ENCODE measurements at places on chromosomes 1 and 21.
A peak's percentile ranks its signal among the peaks of the same experiment; 100 is the strongest.

DNA sequence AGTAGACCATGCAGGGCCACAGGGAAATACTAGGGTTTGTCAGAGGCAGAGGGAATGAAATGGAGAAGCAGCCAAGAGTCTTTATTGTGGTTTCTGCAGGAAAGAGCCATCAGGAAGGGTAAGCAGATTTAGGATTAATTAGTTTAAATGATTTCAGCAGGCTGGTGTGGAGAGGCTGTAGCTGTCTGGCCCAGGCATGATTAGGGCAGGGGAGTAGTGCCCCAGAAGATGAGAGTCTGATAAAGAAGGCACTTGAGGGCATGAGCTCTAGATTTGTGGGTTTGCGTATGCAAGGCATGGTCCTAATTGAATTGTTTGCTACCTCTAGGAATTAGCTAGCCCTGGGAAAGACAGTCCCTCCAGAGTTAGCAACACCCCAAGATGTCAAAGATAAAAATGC, 484.6 kb upstream of the PLXNA2 start:
- DNase-seq: no peak

DNA sequence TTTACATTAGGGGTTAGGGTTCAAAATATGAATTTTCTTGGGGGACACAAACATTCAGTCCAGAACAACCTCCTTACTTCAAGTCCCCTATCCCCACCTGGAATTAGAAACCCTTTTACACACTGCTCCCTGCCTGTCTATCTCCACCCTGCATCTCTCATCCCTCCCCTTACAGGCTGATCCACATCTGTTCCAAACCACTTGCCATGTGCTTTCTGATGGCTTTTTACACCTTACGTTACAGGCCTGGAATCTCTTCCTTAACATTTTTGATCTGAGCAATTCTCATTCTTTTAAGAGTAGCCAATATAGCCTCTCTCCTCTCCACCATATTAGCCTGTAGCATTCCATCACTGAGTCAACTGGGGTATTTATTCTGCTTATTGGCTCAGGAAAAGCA, 122.0 kb downstream of the PTBP2 start:
- DNase-seq: no peak

DNA sequence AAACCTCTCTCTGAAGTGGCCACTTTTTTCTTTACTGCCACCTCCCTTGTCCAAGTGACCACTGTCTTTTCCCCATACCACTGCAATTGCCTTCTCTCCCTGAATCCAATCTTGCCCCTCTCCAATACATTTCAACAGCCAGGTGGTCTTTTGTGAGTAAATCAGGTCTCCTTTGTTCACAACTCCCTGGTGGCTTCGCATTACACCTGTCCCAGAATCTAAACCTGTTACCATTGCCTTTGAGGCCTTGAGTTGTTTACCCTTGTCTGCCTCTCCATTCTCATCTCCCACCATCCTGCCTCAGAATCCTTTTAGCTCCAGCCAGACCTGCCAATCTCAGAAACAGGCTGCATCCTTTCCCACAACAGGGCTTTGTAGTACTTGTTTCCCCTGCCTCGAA, 21.8 kb upstream of the DYNLT5 start:
- DNase-seq: no peak

DNA sequence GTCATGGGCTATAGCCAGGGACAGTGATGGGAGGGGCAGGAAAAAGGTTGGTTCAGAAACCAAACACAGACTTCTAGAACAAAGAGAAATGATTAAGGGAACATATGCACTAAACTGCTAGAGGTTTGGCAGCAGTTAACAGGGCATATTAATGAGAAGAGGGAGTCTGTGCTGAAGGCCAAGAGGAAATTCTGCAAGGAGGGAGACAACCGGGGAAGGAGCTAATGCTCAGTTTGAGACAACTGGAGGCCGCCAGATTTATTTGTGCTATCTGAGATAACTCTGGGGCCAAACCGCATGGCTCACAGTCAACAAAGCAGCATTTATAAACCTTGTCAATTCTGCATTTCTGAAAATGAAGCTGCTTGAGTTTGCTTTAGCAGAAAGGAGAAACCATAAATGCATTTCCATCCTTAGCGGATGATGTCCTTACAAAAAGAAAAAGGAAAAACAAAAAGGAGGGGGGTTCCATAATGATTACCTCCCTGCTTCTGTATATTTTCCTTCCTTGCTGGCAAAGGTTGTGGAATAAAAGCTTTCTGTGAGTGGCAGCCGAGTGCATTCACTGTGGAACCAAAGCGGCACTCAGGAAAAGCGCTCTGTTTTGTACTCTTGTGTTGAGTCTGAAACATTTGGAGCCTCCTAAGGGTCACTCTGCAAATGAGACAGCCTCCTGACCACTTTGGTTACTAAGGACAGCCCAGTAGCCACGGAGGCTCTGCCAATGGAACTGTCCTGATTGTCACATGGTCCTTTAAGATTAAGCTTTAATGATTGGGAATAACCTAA, 70.3 kb downstream of the SIM2 start:
- DNase-seq: no peak

- DNase-seq: no peak
Observed at GRCh38 chr1:210438928-210439841, 110.5 kb downstream of the HHAT start.

- DNase-seq: no peak
Observed at GRCh38 chr1:48947761-48948537, 171.3 kb upstream of the BEND5 start.

DNA sequence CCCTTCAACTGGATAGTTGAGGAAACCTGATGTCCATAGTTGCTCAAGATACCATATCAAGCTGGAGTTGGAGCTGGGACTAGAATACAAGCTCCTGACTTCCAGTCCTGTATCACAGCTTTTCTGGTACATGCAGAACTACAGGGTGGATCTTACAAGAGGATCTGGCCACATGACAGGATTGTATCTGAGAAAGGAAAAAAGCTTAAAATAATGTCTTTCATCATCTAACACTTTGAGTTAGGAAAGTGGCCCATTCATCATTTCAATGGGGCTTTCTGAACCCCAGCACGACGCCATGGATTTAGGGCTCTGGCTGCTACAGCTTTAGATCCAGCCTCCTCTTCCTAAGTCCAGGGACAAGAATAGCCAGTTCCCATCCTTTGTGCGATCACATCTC, 46.9 kb downstream of the RASSF5 start:
- peak; percentile 26 for DNase-seq

DNA sequence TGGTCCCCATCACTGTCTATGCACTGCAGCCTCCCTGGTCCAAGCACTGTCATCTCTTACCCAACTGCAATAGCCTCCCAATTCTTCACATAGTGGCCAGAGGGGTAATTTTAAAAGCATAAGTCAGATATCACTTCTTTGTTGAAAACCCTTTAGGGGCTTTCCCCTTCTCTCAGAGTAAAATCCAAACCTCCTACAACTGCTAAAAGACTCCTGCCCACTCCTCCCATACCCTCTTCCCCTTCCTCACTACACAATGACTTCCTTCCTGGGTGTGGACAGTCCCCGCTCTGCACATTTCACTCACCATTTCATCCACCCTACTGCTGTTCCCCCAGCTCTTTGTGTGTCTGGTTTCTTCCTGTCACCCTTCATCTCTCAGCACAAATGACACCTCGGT, 8.3 kb downstream of the MCOLN2 start:
- peak; percentile 44 for DNase-seq

DNA sequence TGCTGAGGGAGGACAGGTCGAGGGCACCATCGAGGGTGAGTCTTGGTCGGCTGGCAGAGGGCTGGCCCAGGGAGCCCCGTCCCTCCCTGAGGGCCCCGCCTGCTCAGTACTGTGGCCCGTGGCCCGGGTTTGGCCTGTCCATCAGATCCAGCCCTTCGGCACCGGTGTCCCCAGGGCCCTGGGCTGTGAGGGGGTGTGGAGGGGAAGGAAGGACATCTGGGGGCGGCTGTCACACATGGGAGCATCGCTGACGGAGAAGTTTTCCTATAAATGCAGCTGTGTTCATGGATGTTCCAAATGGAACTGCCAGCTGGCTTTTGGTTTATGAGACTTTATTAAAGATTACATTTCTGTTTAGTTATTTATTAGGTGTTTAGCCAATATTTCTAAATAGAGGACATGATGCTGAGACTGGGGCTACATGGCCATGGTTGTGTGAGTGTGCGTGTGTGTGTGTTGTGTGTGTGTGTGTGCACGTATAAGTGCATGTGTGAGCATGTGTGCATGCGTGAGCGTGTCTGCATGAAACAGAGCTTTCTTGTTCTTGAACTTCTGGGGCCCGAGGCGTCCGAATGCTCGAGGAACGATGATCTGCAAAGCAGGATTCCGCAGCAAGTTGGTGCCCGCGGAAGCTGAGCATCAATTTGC, 54.3 kb downstream of the SLX9 start:
- DNase-seq: no peak

- DNase-seq: no peak
Observed at GRCh38 chr1:27446496-27447020, 43.4 kb downstream of the WASF2 start.

DNA sequence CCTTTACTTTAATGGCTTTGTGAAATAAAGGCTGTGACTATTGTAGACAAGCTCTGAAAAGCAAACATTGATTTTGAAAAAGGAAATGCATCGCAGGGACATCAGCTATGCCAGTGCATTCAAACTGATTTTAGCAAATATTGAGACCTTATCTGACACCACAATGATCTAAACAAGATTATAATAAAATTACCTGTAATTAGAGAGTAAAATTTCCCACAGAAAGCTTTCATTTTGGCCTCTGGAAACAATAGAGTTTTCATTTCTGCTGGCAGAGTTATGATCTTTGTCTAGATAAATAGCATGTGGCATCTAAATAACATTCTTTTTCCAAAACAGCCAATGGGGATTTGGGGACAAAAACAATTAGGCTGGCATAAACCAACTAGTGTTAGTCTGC, 650.4 kb upstream of the PRMT6 start:
- no peak for DNase-seq

DNA sequence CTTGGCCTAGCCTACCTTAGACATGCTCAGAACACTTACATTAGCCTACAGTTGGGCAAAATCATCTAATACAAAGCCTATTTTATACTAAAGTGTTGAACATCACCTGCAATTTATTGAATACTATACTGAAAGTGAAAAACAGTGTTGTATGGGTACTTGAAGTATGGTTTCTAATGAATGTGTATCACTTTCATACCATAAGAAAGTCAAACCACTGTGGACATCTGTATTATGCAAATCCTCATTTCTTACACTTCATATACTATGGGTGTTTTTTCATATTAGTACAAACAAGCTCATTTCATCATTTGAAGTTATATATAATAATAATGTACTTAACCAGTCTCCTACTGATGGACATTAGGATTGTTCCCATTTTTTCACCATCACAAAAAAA, 41.2 kb downstream of the TDRD5 start:
- DNase-seq: no peak

- peak; percentile 25 for DNase-seq
Observed at GRCh38 chr1:66731170-66731865, 20.9 kb upstream of the DYNLT5 start.

DNA sequence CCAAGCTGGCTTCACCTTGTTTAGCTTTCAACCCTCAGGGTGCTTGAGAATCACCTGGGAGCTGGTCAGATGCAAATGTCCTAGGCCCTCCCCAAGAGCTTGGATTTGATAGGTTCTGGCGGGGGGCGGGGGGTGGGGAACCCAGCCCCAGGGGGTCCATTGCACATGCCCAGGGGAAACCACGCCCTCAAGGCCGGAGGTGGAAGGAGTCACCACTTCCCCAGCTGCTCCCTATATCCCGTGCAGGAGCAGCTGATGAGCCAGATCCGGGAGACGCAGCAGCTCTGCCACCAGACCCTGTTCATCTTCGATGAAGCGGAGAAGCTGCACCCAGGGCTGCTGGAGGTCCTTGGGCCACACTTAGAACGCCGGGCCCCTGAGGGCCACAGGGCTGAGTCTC, 5.8 kb downstream of the TOR3A start:
- DNase-seq: no peak

GRCh38 chr1:75079538-75080290, 54.5 kb upstream of the LHX8 start:
- DNase-seq: no peak

GRCh38 chr1:103516693-103517092, 8.8 kb upstream of the RNPC3 start:
- no peak for DNase-seq

GRCh38 chr1:63198871-63199394, 123.4 kb upstream of the FOXD3 start:
- DNase-seq: no peak

DNA sequence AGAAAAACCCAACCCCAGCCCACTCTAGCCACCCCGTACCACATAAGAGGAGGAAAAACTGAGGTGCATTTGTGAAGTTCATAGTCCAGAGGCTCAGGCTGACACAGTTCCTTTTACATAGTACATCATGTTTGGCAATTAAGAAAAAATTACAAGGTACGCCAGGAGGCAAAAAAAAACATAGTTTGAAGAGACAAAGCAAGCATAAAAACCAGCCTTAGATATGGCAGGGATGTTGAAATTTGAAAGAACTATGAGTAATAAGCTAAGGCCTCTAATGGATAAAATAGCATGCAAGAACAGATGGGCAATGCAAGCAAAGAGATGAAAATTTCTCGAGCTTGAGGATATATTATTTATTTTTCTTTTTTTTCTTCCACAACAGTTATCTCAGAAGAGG, 31.9 kb downstream of the MIXL1 start:
- no peak for DNase-seq

GRCh38 chr1:95554408-95554807, 320.4 kb downstream of the RWDD3 start:
- DNase-seq: no peak

DNA sequence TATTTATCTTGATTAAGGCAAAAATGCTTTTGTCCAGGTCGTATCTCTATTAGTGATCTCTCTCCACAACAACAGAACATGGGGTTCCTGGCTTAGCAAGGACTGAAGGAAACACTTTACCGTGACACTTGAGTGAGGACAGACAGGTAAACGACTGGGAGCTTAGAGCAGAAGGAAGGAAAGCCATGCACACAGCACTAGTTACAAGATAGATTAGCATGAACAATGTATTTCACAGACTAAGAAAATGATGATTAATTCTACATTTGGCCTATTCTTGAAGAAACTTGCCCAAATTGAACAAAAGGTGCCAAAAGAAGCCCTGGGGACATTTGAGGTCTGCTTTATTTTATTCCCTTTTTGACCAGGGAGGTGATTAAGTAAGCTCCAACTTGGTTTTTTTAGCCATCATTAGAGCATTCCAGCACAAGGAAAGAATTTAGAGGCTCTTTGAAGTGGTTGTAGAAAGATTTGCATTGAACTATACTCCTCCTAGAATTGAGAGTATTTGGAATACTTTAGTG, 248.5 kb downstream of the USP25 start:
- DNase-seq: no peak

DNA sequence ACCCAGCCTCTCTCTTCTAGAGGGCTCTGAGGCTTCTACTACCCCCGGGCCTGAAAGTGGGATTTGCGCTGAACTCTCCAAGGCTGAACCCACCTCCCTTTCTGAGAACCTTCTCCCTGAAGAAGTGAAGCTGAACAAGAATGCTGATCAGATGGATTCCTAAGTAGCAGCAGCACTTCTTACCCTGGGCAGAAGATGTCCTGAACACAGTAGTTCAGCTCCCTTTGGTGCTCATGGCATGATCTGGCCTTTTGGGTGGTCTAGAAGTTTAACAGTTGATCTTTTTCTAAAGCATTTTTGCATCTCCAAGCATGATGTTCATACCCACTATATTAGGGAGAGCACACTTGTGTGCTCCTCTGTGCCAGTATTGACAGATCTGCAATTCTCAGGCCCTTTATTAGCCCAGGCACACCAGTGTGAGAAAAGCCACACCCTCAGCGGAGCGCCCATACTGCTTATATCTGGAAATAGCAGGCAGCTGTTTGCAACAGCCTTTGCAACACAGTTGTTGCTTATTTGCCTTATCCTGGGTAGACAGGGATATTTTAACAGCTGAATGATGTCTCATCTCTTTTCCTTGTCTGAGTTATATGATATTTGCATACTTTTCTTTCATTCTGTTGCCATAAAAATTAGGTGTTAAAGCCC, 34.2 kb downstream of the CNN3 start:
- no peak for DNase-seq

All from inflammatory macrophage (primary cell).